Fibroblast of skin of right quadriceps (primary cell): ENCODE measurements at places on chromosomes 6 and 20.

DNA sequence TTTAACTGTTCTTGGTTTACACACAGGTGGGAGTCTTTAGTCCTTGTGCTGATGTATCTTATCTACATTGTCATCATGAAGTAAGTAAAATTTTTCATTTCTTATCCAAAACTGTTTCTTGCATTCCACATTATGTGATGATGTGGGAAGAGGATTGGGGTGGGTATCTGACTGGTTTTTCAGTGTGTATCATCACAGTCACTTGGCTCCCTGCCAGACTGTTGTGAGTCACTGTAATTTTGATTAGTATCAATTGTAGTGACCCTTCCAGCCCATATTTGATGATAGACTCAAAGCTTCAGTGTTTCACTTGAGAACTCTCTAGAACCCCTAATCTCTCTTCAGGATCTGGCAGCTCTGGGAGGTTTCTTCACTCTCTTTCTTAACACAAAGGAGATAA is 84.5 kb upstream of the RIN2 start:
- no peak for DNase-seq

DNA sequence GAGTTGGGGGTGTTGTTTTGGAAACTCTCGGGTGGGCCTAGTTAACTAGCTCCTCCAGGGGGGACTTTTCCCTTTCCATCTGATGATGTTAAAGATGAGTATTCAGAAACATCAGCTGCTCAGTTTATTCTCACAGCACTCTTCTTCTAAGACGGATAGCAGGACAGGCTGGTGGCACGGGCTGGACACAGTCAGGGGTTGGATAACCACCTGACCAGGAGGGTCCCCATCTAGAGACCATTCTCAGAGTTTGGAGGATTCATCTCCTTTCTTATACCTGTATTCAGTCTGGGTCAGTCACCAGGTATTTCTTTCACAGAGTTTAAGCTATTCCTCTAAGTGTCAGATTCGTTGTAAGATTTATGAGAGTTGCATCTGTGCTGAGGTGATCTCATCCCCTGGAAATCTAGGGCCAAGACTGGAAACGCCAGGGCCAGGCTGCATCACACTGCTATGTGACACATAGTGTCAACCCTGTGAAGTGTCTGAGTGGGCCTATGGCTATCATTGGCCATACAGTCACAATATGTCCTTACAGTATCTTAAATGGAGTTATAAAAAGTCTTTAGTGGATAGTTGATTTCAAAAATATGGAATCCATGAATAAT is 111.7 kb downstream of the FAM50B start:
- peak; percentile 19 for DNase-seq

- DNase-seq, result peak; percentile 74
Observed at GRCh38 chr6:52610745-52611355, 34.0 kb upstream of the TRAM2 start.

- no peak for DNase-seq
Observed at GRCh38 chr20:58755062-58755697, 62.6 kb downstream of the NPEPL1 start.

DNA sequence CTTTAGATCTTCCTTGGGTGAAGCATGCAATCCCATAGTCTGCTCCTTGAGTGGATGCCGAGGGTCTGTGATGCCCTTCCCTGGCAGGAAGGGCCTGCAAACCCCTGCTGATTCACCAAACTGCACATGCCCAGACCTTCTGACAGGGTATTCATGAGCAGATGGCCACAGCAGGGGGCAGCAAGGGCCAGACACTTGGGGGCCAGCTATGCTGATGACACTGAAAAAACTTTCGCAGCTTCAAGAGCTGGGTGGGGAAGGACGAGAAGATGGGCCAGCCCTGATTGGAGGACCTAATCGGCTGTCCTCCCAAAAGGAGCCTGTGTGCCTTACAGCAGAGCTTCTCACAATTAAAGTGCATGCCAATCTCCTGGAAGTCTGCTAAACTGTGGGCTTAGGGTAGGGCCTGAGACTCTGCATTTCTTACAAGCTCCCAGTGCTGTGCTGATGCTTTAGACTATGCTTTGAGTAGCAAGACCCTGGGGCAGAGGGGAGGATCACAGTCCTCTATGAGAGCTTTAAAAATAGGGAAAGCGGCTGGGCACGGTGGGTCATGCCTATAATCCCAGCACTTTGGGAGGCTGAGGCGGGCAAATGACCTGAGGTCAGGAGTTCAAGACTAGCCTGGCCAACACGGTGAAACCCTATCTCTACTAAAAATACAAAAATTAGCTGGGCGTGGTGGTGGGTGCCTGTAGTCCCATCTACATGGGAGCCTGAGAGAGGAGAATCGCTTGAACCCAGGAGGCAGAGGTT is 15.2 kb upstream of the GDAP1L1 start:
- DNase-seq, result no peak

DNA sequence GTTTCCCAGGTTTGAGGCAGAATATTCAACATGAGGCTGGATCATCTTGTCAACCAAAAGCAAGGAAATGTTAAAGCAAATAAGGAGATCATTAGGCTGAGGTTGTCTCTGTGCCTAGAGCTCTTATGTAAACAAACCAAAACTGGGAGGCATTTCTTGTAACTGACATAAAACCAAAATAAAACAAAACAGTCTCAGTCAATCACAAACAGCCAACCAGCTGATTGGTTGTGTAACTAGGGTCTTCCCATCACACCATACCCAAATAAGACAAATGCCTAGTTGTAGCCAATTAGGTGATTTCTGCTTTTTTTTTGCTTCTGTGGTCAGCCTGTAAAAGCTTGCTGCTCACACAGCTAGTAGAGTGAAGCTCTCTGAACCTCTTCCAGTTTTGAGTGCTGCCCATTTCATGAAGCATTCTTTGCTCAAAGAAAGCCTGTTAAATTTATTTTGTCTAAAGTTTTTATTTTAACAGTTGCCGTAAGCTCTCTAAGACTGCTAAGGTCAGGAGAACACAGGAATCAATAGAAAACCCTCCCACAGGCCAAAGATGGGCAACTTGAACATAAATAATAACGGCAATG is 8.9 kb upstream of the FITM2 start:
- DNase-seq, result no peak

- DNase-seq, result peak; percentile 59
Observed at GRCh38 chr20:40274912-40275533, 414.0 kb downstream of the MAFB start.

- no peak for DNase-seq
Observed at GRCh38 chr6:140316966-140317365, 942.5 kb upstream of the CITED2 start.

- no peak for DNase-seq
Observed at GRCh38 chr6:2186516-2186915, 58.9 kb downstream of the GMDS start.

DNA sequence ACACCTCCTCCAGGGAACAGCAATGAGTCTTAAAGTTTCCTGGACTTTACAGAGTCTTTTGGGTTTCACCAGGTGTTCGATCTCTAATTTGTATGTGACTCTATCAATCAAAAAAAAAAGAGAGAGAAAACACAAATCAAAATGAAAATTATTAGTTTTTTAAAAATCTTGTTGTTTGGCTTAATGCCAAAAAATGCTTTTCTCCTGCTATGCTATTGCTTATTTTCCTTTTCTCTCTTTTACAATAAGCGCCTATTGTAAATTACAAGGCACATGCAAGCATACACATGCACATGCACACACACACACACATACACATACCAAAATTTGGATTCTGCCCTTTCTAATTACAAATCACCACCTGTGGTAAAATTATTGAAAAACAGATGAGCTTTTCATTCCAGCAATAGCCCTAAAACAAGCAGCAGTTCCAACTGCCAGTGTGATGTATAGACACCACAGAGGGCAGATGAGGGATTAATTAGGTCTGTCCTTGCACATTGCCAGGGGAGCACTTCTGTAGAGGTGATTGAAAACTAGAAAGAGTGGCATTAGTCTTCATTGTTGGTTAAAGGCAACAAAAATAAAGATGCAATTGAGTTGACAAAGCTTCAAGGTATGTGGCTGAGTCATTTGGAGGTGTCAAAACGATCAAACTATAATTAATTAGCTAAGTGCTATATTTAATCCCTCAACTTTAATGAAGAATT is 631.7 kb downstream of the TFAP2B start:
- no peak for DNase-seq

- DNase-seq, result peak; percentile 65
Observed at GRCh38 chr6:15473741-15474161, 189.1 kb downstream of the DTNBP1 start.

DNA sequence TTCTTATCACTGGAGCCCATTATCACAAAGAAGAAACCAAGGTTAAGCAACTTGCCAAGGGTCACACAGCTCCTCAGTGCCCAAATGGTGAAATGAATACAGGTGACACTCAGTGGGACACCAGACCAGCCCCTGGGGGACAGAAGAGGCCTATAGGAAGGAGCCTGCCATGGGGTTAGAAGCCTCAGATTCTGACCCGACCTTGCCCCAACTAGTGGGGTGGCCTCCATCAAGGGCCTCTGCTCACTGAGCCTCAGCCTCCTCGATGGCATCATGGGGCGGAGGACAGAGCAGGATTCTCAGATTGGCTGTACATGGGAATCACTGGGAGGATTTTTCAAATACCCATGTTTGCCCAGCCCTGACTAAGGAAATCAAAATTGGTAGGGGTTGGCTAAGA is 47.6 kb downstream of the MRPL14 start:
- DNase-seq, result no peak

DNA sequence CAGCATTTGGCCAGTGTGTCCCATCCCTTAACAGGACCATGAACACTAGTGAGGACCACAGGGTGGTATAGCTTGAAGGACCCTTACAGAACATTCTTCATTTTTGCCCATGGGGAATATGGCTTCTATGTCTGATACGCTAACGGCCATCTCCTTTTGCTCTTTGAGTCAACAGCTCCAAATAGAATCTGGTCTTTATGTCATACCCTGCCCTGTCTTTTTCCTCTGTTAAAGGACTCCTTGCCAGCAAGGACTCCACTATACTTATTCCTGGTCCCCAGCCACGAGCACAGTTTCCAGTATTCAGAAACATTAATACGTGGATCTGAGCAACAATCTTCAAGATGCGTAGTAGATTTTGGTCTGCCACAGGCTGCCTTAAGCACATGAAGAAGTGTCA is 22.5 kb downstream of the SERPINB1 start:
- no peak for DNase-seq

DNA sequence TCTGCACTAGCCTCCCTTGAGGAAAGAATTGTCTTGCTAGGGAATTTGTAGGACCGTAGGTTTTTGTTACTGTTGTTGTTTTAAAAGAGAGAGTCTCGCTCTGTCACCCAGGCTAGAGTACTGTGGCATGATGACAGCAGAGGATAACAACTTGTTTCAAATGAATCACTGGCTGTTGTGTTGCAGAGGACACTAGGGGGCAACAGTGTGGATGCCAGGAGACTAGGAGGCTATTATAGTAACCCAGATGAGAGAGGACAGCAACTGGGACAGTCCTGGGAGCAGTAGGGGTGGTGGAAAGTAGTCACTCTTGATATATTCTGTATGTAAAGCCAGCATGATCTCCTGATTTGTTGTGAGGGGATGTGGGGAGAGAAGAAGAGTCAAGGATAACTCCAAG is 41.8 kb upstream of the LAMA4 start:
- DNase-seq, result peak; percentile 56

GRCh38 chr20:62805711-62806382 is 1.2 kb downstream of the OGFR start:
- no peak for DNase-seq

- DNase-seq, result no peak
Observed at GRCh38 chr6:112139052-112139451, 51.7 kb downstream of the FAM229B start.

DNA sequence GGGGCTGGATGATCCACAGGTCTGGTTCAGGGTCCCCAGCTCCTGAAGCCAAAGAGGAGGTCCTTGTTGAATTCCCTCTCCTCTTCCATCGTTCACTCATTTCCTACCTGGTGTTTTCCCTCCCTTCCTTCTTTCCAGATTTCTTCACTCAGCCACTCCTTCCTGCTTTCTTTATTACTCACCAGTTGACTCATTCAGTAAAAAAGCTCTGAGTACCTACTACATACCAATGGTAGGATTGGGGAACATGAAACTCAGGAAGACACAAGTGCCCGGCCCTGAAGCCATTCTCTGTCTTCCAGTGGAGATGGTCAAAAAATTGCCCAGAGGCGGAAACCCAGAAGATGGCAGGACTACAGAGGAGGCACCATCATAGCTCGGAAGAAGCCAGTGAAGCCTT is 11.9 kb upstream of the NSFL1C start:
- peak; percentile 28 for DNase-seq

DNA sequence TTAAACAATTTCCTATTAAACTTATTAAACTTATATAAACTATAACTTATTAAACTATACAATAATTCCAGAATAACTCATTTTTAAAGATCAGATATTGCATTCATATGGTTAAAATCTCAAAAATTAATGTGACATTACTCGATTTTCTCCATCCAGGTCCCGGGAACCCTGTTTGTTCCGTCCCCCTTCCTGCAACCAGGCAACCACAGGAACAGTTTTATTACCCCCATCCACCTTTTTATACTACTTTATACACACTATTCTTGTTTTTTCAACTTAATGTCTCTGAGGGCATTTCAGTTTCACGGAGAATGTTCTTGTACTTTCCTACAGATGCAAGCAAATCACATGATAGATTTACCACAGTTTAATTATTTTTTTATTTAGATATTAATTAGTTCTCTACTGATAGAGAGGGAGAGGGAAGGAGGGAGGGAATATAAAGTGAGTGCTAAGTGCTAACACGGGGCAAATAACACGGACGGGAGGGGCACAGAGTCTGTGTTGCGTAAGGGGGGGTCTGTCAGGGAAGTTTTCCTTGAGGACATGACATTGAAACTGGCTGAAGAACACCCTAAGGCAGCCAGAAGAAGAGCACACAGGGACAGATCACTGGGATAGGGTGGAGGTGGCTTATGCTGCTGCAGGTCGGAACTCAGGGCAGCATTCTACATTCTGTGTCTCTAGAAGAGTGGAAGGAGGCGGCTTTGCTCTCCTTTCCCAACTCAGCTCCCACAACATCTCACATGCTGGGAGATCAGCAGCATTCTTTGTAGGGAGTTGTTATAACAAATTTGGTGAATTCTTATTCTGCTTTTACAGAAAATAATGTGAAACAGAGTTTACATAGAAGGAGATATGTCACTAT is 225.2 kb downstream of the FOXC1 start:
- no peak for DNase-seq

DNA sequence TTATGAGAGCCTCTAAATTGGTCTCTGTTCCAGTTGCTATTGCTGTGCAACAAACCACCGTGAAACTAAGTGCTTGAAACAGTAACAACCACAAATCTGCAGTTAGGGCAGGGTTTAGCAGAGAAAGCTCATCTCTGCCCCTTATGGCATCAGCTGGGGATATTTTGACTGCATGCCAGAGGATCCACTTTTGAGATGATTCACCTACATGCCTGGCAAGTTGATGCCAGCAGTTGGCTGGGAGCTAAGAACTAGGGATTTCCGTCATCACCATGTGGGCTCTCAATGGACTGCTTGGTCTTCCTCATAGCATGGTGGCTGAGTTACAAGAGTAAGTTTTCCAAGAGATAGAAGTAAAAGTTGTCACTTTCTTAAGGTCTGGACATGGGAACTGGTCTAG is 35.1 kb downstream of the PLCB4 start:
- no peak for DNase-seq

- no peak for DNase-seq
Observed at GRCh38 chr20:54619181-54619580, 143.8 kb downstream of the DOK5 start.

- no peak for DNase-seq
Observed at GRCh38 chr20:62208061-62208794, 11.8 kb downstream of the HRH3 start.
